Stimulated activated CD4-positive, alpha-beta T cell treated with anti-CD3 and anti-CD28 coated beads, Interleukin-2, amount 100 ng/mL, for 48 hours (primary cell): ENCODE measurements at places on chromosomes 11 and 22.

DNA sequence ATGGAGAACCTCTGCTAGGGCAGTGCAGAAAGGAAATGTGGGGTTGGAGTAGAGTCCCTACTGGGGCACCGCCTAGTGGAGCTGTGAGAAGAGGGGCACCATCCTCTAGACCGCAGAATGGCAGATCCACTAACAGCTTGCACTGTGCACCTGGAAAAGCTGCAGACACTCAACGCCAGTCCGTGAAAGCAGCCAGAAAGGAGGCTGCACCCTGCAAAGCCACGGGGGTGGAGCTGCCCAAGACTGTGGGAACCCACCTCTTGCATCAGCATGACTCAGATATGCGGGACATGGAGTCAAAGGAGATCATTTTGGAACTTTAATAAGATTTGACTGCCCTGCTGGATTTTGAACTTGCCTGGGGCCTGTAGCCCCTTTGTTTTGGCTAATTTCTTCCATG lies 8.7 kb downstream of the TSKU start:
- no peak for DNase-seq

DNA sequence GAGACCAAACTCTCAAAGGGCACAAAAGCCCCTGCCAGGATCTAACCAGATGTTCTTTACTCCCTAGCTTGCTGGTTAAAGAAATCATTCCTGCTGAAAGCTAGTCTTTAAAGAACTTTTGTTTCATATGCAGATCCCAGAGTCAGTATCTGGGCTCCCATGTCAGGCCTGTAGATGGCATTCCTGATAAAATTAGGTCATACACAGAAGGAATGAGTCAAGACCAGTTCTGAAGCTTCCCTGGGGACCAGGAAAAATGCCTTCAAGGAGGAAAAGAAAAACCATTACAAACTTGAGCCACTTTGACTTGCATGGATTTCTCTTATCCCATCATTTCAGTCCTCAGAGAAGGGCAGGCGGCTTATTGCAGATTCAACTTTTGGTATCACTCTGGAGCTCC lies 5.9 kb downstream of the DBX1 start:
- no peak for DNase-seq

- no peak for DNase-seq
Measured at GRCh38 chr22:38031491-38031890, 25.7 kb upstream of the PICK1 start.

GRCh38 chr11:70782401-70782913 lies 384.1 kb downstream of the CTTN start:
- no peak for DNase-seq

GRCh38 chr11:70251659-70252321 lies 18.7 kb upstream of the PPFIA1 start:
- DNase-seq = no peak

DNA sequence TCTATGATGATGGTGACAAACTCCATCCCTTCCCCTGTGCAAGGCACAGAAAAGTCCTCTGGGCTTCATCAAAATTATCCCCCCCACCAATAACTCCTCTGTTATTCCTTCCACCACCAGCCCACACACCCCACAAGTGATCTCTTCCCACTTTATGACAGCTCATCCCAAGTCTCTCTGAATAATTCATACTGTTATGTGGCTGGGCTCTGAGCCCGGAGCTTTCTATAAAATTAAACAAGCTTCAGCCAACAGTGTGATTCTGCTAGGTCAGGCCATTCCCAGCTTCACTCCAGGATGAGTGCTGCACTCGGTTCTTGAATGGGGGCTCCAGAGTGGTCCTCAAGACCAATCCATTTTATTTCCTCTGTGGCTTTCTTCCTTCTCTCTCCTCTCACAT lies 83.0 kb downstream of the INSC start:
- no peak for DNase-seq

DNA sequence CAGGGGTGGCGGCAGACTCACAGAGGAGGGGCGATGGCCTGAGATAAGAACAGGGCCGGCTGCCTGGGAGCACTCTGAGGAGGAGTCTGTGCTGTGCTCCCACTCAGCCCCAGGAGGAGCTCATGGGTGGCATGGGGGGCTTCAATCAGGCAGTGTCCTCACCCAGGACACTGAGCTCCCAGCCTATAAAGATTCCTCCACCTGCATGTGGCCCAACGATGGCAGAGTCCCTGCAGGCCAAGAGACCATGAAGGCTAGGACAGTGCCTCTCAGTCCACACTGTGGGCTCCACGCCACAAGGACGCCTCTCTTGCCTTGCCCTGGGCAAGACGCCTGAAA lies 1.9 kb downstream of the CST6 start:
- no peak for DNase-seq

DNA sequence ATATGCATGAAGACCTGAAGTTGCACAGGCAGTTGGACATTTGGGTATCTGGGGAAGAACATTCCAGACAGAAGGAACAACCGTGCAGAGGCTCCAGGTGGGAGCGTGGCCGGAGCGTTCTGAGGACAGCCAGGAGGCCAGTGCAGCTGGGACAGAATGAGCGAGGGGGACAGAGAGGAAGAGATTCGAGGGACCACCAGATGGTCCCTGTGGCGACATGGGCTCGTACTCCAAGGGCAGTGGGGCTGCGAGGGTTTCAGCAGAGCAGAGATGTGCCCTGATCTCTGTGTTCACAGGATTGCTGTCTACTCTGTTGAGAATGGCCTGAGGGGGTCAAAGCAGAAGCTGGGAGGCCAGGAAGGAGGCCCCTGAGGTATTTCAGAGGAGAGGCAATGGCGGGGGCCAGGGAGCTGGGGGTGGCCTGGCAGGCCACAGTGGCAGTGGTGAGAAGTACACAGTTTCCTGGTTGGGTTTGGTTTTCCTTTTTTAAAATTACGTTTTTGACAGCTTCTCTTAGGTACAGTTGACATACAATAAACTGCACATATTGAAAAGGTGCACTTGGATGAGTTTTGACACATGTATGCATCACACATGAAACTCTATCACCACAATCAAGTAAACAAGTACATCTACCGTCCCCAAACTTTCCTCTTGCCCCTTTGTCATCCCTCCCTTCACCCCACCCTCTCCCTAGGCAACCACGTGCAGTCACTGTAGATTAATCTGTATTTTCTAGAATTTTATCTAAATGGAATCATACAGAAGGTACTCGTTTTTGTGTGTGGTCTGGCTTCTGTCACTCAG lies 24.8 kb upstream of the SOX10 start:
- DNase-seq = no peak

DNA sequence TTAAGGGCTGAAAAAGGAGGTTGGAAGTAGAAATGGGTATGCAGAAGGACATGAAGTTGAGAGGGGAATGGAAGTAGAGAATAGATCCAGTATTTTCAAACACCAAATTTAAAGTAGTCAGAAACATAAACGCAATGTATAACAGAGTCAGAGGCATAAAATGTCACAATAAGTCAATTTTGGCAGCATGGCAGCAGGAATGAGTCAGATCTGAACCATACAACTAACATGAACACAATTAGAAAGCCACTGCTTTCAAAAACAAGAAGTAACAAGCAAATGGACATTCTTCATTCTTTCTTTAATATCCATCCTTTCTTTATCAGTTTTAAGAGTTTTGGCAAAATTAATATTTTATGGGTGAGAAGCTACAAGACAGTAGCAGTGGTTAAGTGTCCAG lies 2.5 kb downstream of the CHORDC1 start:
- DNase-seq = no peak

- DNase-seq = no peak
Measured at GRCh38 chr11:47215366-47215910, 664 bp downstream of the DDB2 start.

DNA sequence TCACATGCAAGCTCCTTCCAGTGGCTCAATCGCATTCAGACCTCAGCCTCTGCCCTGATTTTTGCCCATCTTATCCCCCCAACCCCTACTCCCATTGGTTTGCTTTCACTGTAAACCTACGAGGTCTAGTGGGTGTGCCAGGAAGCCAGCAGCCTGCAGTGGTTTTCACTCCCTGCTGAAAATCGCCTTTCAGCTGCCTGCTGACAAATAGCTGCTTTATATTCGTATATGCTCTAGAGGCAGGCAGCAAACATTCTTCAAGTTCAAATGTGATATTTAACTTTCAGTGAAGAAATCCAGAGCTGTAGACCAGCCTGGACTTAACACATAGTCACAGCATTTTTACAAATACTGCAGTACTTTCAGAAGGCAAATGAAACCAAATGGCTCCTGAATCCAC lies 92.8 kb upstream of the APOA1 start:
- peak; percentile 20 for DNase-seq

GRCh38 chr11:121575250-121575962 lies 122.6 kb upstream of the SORL1-AS1 start:
- DNase-seq = no peak

GRCh38 chr22:39999144-39999757 lies 4.5 kb downstream of the FAM83F start:
- DNase-seq = no peak

DNA sequence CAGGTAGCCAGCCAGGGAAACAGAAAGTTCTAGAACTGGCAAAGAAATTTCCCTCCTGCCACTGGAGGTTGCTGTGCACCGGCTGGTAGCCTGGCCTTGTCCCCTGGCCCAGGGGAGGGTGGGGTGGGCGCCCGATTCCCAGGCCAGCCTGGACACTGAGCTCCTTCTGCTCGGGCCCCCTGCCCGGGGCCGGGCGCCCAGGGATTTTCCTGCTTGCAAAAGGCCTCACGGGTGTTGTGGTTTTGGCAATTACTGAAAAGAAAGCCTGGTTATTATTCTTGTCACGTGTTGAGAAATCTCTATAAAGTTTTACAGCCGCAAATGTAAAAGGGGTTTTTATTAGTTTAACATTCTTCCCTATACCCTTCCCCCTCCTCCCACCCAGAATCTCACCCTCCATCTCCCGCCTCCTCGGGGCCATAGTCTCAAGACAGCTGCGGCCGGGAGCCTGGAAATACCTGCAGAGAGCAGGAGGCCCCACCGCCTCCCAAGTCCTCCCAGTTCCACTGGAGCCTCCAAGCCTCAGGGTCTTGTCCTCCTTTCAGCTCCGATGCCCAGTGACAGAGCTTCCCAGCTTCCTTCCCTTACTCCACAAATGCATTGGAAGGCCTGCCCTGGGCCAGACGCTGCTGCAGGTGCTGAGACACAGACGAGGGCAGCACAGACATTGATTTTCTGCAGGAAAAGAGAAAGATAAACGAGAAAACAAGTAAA lies 1515.6 kb downstream of the TBC1D22A start:
- no peak for DNase-seq

DNA sequence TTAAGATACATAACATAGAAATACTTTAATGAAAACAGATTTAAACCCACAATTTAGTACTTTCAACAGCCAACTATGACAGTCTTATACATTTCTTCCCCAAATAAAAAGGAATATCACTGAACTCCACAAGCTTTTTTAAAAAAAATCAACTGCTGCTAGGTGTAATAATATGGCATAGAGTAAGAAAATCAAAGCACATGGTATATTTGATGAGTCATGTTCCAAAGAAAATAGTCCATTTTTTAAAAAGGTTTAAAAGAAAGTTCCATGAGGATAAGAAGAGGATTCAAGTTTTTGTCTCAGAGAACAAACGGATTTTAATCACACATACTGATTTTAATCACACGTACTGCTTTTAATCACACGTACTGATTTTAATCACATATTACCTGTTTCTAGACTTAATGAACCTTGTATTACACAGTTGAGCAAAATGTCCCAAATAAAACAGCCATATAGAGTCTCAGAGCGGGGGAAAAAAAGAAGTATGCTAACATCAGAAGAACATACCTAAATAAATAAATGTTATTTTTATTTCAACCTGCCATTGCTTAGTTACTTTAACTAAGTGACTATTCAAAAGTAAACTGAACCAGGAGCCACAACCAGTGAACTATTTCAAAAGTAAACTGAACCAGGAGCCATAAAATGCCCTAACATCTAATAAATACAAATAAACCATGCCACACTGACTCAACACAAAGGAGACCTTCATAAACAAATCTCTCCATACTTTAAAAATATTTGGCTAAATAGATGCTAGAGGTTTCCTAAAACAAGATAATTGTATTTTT lies 198.4 kb downstream of the SBF2 start:
- no peak for DNase-seq

GRCh38 chr11:71236836-71237475 lies 15.4 kb downstream of the SHANK2 start:
- no peak for DNase-seq

DNA sequence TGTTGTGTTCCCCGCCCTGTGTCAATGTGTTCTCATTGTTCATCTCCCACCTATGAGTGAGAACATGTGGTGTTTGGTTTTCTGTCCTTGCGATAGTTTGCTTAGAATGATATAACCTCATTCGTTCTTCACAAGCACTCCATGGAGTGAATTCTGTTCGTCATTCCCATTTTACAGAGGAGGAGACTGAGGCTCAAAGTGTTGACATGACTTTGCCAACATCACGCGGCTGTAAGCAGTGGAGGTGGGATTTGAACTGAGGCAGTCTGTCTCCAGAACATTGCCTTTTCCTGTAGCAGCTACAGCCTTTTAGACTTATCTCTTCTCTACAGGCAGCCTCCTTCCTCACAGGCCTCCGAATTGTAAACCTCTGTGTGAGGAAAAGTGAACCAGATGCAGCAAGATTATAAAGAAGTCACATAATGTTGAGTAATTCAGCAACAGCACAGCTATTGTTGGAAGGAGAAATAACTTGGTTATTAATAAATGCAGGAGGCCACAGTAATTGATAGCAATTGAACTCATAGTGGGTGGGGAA lies 74.6 kb downstream of the MYO18B start:
- no peak for DNase-seq

DNA sequence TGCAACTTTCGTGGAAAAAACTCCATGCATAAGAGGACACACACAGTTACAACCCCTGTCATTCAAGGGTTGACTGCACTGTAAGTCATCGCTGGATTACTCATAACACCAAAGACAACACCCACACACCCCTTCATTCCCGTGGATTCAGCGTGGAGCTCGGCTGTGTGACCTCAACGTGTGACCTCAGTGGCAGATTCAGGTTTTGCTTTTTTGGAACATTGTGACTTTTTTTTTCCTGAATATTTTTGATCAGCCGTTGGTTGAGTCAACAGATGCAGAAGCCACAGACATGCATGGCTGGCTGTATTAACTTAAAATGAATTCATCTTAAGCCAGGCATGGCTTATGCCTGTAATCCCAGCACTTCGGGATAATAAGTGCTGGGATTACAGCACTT lies 19.7 kb upstream of the MUC5AC start:
- peak; percentile 26 for DNase-seq

- no peak for DNase-seq
Measured at GRCh38 chr22:49302530-49302929, 525.1 kb downstream of the BRD1 start.

- DNase-seq = peak; percentile 35
Measured at GRCh38 chr11:17230867-17231851, 23.4 kb upstream of the PIK3C2A start.

DNA sequence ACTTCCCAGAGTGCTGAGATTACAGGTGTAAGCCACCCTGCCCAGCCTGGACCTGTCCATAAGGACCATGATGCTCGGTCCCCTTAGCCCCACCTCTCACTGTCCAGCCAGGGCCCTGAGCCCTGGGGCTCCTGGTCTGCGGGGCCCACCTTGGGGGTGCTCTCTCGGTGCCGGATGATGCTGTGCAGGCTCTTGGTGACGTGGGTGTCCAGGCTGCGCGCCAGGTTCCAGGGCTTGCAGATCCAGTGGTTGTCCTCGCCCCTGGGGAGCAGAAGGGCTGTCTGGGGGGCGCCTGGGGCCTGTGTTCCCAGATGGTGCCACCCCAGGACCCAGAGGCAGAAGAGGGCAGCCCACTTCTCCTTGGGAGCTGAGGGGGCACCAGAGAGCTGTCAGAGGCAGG lies 13.4 kb downstream of the TTLL12 start:
- DNase-seq = no peak
